ENCODE measurements at places on chromosomes 3 and 15.

- no peak for DNase-seq
These were observed 941.4 kb downstream of the PLOD2 start for GRCh38 chr3:145219355-145220235.

- DNase-seq: no peak
These were observed 315.4 kb upstream of the RASGRP1 start for GRCh38 chr15:38879909-38880471.

DNA sequence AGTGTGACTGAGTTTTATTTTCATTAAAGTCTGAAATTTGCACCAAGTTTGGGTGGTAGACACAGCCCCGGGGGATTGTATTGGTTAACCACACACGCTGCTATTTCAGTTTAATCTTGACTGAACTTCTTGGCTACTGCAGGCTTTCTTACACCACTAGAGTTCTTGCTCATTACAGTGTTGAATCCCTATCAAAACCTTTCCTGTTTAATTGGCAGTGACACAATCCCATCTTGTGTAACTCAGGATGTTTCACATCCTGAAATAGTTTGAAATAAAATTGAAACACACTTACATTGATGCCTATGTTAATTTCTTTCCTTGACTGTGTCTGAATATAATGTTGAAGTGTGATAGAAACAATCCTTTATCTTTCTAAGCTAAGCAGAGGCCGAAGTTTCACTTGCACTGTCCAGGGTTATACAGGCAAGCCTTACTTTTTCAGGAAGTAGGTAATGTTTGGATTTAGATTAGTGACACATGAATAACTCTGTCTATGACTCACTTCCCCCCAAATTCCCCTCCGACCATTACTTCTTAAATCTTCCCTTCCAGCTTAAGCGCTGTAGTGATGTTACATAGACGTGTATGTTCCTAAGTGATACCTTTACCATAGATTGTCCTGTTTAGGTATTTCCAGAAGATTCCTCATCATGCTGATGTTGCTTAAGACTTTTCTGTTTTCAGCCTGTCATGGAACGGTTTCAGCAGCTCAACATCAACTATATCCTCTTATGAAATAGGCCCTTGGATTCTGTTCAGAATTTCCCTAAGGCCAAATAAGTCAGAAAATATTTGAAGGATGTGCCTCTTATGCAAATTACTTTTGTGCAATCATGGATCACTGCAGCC is 16.8 kb downstream of the ATG7 start:
- DNase-seq: no peak

DNA sequence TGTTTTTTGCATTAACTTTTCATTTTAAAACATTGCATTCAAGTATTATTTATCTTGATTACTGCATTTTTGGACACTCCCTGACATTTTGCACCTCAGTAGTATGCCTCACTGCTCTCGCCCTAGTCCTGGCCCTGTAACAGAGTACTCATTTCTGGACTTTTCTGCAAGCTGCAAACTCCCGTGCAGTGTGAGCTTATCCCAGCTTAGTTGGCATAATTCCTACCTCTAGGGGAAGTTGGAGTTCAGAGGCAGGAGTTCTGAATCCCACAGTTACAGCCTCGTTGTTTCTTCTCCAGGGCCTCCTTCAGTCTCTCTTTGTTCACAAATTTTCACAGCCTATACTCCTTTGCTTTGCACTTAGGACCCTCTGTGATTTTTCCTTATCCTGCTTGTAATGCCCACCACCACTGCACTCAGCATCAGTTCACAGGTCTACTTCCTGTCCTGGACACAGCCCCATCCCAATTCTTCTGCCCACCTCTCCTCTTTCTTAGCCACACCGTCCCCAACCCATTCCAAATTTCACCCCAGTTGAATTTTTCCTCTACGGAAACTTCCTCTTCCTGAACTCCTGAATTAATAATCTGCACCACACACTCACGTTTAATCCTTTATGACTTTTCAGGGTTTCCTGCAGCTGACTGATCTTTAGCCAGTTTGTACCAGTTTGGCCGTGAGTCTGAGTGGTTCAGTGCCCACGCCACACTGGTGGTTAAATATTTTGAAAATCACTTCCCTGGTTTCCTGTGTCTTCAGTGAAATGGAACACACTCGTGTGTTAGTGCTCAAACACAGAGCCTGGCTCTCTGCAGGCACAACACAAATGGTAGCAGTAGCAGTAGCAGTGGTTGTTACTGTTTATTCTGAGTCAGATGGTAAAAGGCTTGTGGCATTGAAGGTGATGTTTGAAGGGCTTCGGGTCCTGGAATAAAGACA is 6.3 kb upstream of the CTSH start:
- no peak for DNase-seq

DNA sequence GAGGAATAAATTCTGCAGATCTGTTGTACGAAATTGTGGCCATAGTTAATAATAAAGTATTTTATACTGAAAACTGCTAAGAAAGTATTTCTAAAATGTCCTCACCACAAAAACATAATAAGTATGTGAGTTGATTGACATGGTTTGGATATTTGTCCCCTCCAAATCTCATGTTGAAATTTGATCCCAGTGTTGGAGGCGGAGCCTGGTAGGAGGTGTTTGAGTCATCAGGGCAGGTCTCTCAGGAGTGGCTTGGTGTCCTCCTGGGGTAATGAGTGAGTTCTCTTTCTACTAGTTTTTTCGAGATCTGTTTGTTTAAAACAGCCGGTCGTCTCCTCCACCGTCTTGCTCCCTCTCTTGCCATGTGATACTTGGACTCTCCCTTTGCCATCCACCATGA is 424.1 kb upstream of the KCNMB2 start:
- no peak for DNase-seq

Data from effector CD4-positive, alpha-beta T cell (primary cell).